T-helper 9 cell (primary cell): ENCODE measurements at places on chromosomes 4 and X.

DNA sequence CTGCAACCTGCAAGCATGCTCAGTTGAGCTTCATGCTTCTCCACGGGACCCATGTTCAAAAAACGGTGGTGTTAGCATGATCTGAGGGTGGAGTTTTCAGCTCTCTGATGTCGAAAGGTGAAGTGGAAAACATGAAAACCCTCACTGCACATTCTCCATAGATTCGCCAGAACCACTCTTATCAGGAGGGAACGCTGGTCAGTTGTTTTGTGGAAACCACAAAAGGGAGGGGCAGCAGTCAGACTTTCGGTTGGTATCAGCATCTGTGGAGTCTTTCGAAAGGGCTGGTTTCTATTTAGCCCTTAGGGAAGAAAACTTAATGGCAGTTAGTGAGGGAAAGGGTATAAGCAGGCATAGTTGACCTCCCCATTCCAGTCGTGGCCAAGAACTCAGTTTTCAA, 12.6 kb downstream of the PPA2 start:
- DNase-seq, result no peak

DNA sequence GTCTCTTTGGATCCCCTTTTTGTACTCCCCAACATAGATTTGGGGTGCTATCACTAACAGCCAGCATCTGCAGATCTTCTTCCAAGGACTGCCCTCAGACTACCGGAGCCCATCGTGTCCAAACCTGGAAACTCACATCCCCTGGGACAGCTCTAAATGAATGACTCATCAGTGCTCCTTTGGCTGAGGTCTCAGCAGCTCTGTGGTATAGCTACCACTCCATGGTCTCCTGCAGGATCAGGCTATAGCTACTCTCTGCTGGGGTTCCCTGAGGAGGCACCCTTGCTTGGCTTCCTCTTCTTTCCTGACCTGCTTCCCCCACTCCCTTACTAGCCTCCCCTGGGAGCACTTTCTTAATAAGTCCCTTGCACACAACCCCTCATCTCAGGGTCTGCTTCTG, 97.5 kb upstream of the PRPS2 start:
- no peak for DNase-seq

GRCh38 chrX:13843150-13843721, 26.3 kb upstream of the GPM6B start:
- no peak for DNase-seq

DNA sequence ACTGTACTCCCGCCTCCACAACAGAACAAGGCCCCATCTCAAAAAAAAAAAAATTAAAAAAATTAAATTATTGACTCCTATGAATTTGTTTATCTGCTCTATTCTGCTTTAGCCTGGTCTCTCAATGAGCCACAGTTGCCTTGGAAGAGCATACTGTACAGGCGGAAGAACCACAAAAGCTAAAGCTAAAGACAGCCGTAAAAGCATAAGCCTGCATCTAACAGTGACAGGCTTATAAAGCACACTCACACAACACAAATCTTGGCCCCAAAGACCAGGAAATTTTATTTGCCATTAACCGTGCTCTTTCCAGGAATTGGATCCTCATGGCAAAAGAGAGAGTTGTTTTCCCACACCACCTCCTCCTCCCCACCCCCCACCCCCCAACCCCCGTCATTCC, 53.5 kb upstream of the KLF3 start:
- DNase-seq, result no peak

DNA sequence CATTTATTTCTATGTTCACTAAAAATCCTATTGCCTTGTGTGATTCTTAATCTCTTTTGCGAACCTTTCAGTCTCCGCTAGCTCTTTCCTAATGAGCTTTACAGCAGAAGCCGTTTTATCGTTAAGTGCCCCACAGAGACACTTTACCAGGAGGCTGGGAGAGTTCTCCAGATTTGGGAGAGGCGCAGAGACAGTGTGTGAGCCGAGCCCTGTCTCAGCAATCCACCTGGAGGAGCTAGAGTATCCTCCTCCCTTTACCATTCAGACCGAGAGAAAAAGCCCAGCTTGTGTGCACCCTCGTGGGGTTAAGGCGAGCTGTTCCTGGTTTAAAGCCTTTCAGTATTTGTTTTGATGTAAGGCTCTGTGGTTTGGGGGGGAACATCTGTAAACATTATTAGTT, 54.9 kb upstream of the MTM1 start:
- no peak for DNase-seq

DNA sequence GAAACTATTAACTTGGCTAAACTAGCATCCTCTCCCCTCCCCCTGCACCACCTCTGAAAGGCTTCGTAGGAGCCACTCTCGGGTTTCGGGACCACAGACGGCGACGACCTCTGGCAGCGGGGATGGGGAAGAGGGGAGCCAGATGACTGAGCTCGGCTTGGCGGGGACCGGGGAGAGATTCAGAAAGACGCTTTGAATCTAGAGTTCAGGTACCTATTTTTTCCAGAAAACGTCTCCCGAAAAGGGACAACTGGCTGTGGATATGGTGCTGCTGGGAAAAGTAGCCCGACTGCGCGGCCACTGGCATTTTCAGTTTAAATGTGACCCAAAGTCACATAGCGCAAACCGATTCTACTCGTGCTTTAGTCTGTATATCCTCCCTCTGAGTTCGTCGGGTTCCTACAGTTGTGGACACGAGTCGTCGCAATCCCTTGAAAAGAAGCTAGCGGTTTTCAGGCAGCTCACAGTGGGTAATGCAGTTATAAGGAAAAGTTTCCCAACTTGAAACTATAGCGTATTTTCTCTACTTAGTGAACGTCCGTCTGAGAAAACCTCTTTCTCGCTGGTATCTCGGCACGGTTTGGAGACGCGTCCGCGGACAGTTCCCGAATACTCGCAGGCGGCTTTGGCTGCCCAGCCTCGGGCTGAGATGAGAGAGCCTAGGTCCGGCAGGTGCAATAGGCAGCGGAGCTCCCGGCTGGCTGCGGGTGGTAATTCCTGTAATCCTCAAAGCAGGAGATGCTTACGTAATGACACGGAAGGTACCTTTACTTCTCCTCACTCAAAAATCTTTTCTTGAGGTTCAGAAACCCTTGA, 1.3 kb downstream of the PARM1 start:
- DNase-seq, result no peak

GRCh38 chrX:129649268-129650182, 5.2 kb downstream of the APLN start:
- no peak for DNase-seq

GRCh38 chr4:125505621-125506020, 190.9 kb downstream of the FAT4 start:
- no peak for DNase-seq

- no peak for DNase-seq
Measured at GRCh38 chrX:133783274-133783673, 202.1 kb downstream of the GPC3 start.

DNA sequence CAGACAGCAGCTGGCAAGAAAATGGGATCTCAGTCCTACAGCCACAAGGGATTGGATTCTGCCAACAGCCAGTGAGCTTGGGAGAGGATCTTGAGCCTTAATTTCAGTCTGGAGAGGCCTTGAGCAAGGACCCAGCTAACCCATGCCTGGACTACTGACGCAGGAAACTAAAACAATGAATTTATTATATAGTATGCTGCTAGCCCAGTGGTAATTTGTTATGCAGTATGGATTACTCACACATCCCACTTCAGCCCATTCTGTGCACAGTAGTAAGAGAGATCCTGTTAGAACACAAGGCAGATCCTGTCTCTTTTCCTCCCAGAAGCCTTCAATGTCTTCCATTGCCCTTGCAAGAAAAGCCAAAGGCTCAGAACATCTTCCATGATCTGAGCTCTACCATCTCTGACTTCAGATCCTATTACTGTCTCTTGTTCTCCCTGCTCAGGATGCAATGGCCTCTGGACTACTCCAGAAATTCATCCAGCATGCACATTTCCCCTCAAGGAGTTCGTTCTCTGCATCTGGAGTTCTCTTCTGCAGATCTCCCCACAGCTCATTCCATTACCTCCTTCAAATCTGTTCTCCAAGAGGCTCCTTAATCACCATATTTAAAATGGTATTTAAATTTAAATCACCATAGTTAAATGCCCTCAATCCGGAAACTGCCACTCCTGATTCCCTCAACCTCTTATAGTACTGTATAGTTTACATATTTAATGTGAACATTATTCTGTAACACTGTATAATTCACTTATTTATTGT, 27.6 kb downstream of the SMIM20 start:
- no peak for DNase-seq

DNA sequence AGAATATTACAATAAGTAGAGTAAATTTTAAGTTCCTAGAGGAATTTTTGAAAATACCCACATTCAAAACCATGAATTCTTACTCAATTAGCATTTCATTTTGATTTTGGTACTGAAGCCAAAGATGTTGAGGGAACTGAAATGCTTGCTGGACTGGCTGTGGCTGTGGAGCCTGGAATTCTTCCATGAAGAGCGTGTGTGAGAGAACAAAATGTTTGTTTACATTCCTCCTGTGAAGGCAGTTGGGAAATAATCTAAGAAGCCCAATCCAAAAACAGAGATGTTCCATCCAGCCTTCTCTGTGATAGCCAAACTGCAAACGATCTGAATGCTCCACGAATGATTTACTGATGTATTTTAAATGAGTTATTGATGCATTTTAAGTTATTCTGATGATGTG, 3.8 kb upstream of the ADH1B start:
- DNase-seq, result no peak

- DNase-seq, result no peak
Measured at GRCh38 chrX:39998636-39999406, 98.9 kb downstream of the BCOR start.

- DNase-seq, result no peak
Measured at GRCh38 chrX:44698357-44698756, 145.5 kb upstream of the DUSP21 start.

GRCh38 chr4:17920681-17921080, 100.9 kb downstream of the LCORL start:
- DNase-seq, result no peak

GRCh38 chrX:106283841-106284240, 115.7 kb downstream of the PWWP3B start:
- no peak for DNase-seq

GRCh38 chr4:122765692-122766352, 33.3 kb downstream of the BBS12 start:
- no peak for DNase-seq

GRCh38 chr4:118260309-118260708, 92.5 kb downstream of the PRSS12 start:
- DNase-seq, result no peak

DNA sequence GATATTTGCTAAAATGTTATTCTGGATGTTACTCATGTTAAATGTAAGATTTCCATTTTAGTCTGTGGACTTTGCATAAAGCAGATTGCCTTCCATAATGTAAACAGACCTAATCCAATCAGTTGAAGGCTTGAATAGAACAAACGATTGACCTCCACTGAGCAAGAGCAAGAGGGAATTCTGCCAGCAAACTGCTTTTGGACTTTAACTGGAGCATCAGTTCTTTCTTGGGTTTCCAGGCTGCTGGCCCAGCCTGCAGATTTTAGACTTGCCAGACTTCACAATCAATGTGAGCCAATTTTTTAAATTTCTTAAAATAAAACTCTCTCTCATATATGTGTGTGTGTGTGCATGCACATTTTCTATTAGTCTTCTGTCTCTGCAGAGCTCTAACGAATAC, 1248.8 kb downstream of the ADGRL3 start:
- no peak for DNase-seq

DNA sequence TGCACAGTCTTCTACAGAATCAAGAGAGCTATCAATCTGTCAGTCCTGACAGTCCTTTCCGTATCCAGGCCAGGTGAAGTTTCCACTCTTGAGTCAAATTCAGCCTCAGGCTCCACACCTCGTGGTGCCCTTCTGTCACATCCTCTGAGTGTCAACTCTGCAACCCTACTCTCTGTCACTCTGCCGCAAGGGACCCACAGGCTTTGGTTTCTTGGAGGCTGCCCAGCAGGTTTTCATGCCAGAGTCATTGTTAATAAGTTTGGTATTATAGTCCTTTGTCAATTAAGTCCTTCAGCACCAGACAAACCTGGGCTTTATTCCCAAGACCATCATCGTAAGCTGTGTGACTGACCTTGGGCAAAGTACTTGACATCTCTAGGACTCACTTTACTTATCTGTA, 83.4 kb upstream of the KLHL13 start:
- no peak for DNase-seq

DNA sequence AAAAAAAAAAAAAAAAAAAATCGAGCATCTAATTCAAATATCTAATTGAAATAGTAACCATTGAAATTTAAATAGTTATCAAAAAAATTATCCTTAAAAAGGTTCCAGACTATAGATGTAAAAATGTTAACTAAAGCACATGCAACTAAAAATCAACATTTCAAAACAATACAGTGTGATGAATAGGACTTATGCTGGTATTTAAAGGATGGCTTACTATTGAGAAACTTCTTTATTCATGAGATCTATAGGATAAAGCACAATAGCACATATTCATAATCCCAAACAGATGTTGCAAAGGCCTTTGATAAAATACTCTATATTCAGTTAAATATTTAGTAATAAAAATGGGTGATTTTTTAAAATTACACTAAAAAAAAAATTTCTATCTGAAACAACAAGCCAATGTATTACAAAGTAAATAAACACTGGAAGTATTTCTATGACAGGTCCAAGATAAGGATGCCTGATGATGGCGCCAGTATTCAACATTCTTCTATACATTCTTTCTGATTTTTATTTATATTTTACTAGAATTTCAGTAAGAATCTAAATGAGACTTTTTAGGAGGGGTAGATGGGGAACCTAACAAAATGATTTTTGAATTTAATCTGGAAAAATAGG, 26.3 kb downstream of the DCLK2 start:
- DNase-seq, result no peak

DNA sequence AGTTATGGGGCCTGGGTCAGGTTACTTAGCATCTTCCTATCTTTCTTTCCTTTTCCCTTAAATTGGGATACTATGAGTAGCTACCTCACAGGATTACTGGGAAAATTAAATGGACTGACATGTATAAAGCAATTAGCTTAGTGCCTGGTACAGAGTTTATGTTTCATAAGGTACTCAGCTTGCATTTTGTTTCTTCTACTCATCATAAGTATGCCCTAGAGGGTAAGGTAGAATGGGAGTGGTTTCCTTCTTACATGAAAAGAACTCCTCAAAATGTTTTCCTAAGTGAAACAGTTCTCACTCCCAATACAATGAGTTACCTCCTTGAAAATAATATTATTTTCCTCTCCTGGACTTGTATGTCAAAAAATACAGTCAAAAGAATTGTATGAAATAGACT, 75.7 kb downstream of the NPFFR2 start:
- DNase-seq, result no peak

DNA sequence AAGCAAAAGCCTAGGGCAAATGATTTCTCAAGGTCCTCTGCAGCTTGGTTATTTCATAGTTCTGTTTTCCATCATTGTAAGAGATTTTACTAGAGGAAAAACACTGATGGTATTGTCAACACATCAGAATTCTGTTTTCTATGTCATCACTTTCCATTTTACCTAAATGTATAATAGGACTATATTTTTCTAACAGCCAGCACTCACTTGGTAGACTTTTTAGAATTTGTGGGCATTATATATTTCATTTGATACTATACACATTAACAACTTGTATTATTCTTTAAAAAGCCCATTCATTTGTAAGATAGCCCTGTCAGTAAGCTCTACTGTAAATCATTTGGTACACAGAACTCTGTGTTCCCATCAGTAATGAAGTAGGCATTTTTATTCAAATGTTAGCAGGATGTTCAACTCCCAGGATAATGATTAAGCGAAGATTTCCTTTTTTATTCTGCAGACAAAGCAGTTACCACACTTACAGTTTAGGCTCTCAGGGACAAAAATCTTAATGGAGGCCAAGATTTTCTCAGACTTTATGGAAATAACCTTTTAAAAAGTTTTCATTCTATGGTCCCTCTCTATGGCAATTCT, 143.6 kb upstream of the TEX13C start:
- no peak for DNase-seq
